Activated naive CD8-positive, alpha-beta T cell treated with anti-CD3 and anti-CD28 coated beads, Interleukin-2, amount 10 ng/mL, durations not matched to agents 7 days and 5 days (primary cell): ENCODE measurements at places on chromosomes 2 and 18. TPM values are rescaled to one million over a fixed set of nuclear protein-coding genes. Genes with fewer than 3 reads are reported as not detected.

GRCh38 chr2:25651066-25651465 lies 22.3 kb downstream of the DTNB start:
- H3K4me1 ChIP-seq, result no peaks in the 10 kb centered on the region
- no peak overlapping the region for H3K27ac ChIP-seq
- H3K4me3 ChIP-seq, result no peak overlapping the region
- no peak for DNase-seq
- peaks cover 13% of the 10 kb centered on the region for H3K36me3 ChIP-seq
- H3K27me3 ChIP-seq, result no peaks in the 10 kb centered on the region

TRAF3IP1 gene
- 8.7 TPM for total RNA-seq

CCDC148 gene
- total RNA-seq, result not detected

- H3K4me1 ChIP-seq, result peaks cover 61% of the 10 kb centered on the region
- no peaks in the 10 kb centered on the region for H3K27me3 ChIP-seq
- no peak for DNase-seq
- peaks cover 24% of the 10 kb centered on the region for H3K36me3 ChIP-seq
- peak overlapping the region; percentile 84 for H3K27ac ChIP-seq
Measured at GRCh38 chr2:160388464-160389263, 104.9 kb downstream of the RBMS1 start.

DNA sequence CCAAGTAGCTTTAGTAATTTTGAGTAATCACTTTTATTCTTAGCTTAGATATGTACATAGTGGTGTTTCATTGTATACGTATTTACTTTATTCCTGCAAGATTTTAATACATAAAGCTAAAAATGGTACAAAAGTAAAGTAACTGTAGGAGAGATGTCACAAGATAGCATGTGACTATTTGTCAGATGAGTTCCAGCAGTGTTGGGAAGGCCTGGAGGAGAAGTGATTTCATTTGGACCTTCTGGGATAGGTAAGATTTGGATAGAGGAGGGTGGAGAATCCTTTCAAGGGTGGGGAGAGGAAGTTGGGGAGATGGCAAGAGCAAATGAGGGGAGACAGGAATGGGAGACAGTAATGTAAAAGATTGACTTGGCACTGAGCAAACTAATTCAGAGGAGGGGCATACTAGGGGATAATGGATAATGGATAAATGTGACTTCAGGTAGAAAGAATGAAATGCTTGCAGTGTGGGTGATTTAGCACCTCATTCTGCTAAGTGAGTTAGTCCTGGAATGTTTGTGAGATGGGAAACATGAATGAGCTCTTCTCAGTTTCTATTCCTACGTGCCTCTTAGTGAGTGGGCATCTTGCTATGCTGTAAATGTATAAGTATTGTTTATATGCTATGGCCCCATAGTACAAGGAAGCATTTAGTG lies 10.5 kb downstream of the WDR43 start:
- H3K27me3 ChIP-seq, result no peaks in the 10 kb centered on the region
- peaks cover 21% of the 10 kb centered on the region for H3K4me1 ChIP-seq
- peak overlapping the region; percentile 42 for H3K27ac ChIP-seq
- H3K4me3 ChIP-seq, result no peak overlapping the region
- DNase-seq, result no peak
- H3K36me3 ChIP-seq, result peaks cover 24% of the 10 kb centered on the region

ABCG8 gene
- total RNA-seq, result not detected

TBR1 gene
- total RNA-seq, result not detected
